ENCODE measurements at places on chromosomes 3 and 15. TPM values are rescaled to one million over a fixed set of nuclear protein-coding genes. Genes with fewer than 3 reads are reported as not detected.

DNA sequence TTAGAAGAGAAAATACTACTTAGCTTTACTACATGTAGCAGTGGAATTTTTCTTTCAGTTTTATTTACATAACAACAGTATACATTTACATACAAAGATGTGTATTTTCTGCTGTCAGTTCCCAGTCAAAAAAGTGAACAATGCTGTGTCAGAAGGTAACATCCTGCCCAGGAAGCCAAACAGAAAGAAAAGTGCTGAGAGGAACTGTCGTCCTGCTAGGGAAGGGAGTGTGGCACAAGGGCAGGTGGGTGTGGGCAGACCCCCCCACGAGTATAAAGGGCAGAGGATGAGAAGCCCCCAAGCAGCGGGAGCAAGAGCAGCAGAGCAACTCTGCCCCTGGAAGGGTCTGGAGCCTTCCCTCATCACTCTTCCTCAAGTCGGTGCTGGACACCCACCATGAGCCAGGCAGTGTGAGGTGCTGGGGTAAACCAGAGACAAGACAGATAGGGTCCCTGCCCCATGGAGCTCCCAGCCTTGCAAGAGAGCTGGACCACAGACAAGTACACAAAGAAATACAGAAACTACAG lies 39.7 kb downstream of the TBC1D2B start:
- DNase-seq, result no peak

GRCh38 chr3:31353166-31353565 lies 179.6 kb upstream of the STT3B start:
- DNase-seq, result no peak

The ADGRG7 gene
- total RNA-seq, result not detected

The FBXL22 gene
- total RNA-seq, result 1.0 TPM

The GOLGA8O gene
- 1.5 TPM for total RNA-seq

The CLDN16 gene
- total RNA-seq, result not detected

The TMED3 gene
- 27.8 TPM for total RNA-seq
